Astrocyte of the spinal cord (primary cell): ENCODE measurements at places on chromosomes 2 and 18.
A peak's percentile ranks its signal among the peaks of the same experiment; 100 is the strongest.

DNA sequence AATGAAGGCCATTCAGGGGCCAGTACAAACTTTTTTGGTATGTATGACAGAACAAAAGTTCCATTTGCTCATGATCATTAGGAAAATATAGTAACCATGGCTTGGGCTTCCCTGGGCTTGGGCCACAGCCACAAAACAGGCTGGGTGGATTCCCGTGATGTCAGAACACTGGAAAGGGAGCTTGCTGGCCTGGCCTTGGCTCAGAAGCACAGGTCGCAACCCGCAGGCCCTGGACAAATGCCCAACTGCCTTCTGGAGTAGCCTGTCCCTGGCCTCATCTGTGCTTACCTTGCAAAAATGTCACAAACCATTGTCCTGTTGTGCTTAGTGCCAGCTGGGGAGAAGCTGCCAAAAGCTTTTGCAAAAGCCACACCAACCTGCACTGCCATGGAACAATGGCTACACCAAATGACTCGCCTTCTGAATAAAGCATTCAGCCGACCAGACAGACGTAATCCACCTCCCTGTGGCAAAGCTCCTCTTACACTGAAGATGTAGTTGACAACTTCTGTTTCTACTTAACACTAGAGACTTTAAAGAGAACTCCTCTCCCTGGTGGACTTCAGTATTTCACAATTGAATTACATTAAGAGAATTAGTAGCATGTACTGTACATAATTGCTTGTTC, 125.5 kb downstream of the ANKRD44 start:
- peak; percentile 79 for DNase-seq

DNA sequence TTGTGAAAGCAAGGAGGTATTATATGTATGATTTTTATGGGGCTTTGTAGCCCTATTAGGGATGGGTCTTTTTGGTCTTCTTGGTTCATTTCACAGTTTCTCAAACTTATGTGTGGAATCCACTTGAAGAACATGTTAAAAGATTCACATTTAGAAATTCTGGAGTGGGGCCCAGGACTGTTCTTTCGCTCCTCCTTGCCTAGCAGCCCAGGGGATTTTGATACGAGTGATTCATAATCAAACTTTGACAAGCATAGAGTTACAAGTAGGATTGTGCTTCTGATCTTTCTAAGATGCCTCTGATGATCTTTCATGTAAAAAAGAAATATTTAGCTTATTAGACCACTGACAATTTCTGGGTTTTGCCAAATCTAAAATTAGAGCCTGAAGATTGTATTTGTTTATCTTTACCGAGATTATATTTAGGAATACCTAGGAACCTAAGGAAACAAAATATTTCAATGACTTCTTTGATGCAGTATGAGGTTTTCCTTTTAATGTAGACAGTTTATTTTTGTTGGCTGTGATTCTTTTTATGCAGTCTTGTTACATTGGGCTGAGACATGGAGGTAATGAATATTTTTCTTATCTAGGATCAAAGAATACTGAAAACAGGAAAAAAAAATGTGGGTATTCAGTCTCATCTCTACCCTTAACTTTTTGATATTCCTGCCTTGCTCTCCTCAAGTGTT, 324.0 kb downstream of the PARD3B start:
- DNase-seq: peak; percentile 39

GRCh38 chr2:10424051-10424450, 24.1 kb downstream of the ODC1 start:
- DNase-seq: peak; percentile 77

DNA sequence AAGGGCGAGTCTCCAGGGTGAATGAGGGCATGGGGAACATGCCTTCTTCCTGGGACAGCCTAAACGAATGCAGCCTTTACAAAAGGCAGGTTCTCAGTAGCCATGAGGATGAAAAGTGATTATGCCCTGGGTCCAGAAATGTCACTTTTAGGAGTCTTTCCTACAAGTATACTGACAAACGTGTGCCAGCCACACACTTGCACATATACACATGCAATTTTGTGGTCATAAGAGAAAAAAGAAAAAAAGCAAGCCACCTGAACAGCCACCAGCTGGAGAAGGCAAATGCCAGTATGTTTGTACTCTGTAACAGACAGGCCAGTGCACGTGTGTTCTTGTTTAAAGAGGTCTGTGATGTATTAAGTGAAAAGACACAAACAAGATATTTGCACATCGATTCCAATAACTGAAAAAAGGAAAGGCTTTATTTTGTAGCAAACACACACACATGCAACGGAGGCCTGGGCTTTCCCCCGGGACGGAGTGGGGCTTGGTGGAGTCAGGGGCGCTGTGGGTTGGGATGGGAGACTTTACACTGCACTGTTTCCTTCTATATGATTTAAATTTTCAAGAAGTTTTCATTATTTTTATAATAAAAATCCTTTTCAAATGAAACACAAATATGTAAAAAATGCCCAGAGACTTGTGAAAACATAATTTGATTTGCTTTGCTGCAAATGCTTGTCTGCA, 108.4 kb downstream of the FAM210A start:
- DNase-seq: no peak

- DNase-seq: peak; percentile 77
Measured at GRCh38 chr18:5895876-5896740, 786 bp upstream of the TMEM200C start.

DNA sequence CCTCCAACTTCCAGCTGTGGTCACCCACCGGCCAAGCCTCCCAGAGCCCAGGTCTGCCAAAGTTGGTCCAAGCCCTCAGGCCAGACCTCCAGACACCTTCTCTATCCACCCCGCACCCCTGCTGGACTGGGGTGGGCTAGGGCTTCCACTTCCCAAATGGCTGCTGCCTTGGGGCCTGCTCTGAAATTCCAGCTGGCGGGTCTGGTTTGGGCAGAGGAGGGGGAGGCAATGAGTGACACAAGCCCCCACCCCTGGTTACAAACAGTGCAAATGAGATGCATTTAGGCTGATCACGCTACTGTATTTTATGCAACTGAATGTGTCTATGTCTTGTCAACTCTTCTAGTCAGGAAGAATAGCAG, 14.6 kb downstream of the POU3F3 start:
- DNase-seq: no peak

GRCh38 chr2:11617527-11617926, 52.5 kb downstream of the NTSR2 start:
- no peak for DNase-seq

DNA sequence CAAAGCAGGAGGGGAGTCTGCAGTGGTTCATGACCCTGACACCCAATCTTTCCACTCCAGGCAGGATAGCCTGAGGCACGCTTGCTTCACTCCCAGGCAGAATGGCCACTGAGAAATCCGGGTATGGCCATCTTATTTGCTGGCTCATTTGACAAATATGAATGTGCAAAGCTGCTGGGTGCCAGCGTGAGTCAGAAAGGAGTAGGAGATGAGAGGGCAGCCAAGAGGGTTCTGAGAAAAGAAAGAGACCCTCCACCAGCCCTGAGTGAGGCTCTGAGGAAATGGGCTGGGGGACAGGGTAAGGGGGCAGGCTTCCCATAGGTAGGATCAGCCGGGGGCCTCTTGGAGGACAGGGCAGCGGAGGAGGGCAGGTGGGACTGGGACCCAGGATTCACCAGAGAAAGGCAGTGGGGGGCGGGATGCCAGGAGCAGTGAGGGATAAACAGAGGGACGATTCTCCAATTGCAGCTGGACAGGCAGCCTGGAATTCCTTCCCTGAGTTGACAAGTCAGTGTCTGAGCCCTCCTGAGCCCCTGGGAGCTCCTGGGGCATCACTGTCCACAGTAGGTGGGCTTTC, 15.2 kb downstream of the RAMP1 start:
- DNase-seq: peak; percentile 80

GRCh38 chr18:80247393-80247841, at the start of gene PARD6G:
PARD6G (minus strand) TSS chr18:80247514; CDS start chr18:80247348, 166 bp downstream.
- DNase-seq: peak; percentile 56

DNA sequence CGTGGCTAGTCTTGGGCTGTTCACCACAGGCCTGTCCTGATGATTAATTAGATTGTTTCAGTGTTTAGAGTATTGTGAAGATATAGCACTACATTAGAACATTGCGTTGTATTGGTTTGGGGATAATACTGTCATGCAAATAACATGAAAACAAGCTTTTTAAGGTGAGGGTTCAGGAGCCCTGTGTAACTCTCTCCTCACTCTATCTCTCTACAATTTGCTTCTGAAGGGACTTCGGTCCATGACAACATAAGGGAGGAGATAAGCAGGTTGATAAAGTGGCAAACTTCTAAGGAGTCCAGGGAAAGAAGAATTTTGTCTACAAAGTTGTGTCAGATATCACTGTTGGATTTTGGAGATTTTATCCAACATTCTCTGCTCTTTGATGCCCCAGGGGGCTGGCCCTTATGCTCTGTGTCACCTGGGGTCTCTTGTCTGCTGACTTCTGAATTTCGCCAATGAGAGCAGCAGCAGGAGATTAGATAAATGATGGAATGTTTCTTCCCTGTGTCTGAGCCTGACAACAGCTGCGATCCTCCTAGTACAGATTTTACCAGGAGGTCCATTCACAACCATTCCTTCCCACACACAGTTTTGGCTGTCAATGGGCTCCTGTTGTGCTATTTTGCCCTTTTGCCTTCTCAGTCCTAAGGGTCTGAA, 3.3 kb downstream of the TNP1 start:
- DNase-seq: no peak

- no peak for DNase-seq
Measured at GRCh38 chr18:5653802-5654201, 110.0 kb upstream of the EPB41L3 start.

DNA sequence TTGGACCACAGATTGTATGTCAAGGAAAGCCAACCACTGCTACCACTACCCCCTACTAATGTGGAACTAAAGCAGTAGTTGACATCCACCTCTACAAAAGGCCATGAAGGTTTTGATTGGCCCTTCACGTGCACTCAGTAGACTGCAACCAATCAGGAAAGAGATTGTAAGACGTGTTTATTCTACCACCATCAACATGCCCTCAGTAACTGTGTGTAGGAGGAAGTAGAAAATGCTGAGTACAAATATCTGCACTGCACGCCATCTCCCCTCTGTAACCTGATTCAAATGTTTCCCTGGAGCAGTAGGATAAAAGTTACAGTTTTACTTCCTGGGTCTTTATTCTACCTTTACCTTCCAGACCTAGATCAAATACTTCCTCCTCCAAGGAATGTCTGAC, 2.9 kb upstream of the CASP10 start:
- no peak for DNase-seq

DNA sequence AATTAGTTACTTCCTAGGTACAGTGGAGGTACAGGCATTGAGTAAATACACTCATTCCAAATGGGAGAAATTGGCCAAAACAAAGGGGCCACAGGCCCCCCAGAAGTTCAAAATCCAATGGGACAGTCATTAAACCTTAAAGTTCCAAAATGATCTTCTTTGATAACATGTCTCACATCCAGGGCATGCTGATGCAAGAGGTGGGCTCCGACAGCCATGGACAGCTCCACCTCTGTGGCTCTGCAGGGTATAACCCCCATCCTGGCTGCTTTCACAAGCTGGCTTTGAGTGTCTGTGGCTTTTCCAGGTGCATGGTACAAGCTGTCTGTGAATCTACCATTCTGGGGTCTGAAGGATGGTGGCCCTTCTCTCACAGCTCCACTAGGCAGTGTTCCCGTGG, 488.7 kb downstream of the DCDC2C start:
- DNase-seq: no peak

DNA sequence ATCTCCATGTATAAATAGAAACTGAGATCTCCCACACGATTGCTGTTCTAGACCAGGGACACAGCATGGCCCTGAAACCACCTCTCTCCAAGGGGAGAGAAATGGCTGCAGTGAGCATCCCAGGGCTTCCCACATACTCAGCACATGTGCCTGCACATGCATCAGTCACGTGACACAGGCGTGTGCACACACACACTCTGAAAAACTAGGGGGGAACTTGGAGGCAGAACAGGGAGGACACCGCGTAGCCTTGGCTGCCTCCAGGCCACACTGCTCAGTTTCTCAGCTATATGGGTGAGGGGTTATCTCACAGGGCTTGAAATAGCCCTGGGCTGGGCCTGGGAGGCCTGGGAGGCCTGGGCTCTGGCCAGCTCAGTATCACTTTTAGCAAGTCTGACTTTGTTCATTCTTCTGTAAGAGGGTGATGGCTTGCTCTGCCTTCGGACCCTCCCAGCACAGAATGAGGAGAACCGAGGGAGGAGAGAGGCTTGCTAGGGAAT, 66.9 kb downstream of the EMX1 start:
- no peak for DNase-seq

- no peak for DNase-seq
Measured at GRCh38 chr2:118937817-118938216, 4.2 kb upstream of the MARCO start.

GRCh38 chr2:230473378-230473777, 57.4 kb downstream of the SP100 start:
- DNase-seq: no peak

GRCh38 chr18:8616028-8616401, 6.8 kb downstream of the RAB12 start:
- no peak for DNase-seq

DNA sequence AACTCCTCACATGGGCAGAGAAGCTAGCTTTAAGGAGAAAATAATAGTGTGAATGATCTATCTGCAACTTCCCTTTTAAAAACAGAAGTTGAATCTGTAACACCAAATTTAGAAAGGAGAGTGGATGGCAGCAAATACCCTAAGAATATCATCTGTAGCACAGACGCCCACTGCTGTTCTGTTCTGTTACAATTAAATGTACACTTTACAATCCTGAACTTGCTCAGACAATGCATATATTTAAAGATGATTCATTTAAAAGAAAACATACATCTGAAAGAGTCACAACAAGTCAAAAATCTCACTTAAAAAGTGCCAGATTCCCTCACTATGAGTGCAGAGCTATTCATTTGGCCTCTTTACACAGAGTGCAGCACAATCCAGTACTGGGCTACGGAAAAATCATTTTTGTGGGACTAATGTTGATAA, 8.0 kb upstream of the SERTAD2 start:
- no peak for DNase-seq

DNA sequence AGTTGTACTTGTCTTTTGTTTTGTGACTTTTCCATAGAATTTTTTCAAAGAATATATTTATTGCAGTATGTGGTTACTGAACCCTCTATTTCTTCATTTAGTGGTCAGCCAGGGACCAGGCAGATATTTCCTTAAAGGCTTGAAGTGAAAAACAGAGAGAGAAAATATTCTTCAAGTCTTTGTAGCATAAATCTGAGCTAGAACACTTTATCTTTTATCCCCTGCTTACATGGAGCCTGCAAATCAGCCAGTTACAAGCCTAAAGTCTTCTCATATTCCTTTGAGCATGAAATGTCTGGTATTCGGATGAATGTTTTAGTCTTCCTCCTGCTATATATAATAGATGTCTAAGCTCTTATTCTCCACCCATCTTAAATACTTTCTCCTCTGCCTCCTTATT, 1557.5 kb upstream of the ACVR2A start:
- no peak for DNase-seq

- DNase-seq: no peak
Measured at GRCh38 chr2:99398303-99398702, 61.1 kb downstream of the EIF5B start.

DNA sequence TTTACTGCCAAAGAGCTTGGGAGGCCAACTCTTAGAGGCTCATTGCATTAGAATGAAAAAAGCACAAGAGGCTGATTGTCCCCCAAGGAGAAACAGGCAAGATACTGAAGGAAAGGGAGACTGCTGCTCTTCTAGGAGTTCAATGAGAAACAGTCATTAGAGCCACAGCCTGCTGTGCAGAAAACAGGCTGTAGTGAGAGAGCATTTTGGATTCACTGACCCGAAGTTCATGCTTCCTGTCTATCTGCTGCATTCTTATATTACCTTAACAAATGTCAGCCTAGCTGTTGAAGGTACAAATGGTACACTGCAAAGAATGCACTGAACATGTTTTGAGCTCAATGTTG, 423.3 kb downstream of the SETBP1 start:
- no peak for DNase-seq
